GM04504 (cell line): ENCODE measurements at places on chromosomes 6 and 20.

DNA sequence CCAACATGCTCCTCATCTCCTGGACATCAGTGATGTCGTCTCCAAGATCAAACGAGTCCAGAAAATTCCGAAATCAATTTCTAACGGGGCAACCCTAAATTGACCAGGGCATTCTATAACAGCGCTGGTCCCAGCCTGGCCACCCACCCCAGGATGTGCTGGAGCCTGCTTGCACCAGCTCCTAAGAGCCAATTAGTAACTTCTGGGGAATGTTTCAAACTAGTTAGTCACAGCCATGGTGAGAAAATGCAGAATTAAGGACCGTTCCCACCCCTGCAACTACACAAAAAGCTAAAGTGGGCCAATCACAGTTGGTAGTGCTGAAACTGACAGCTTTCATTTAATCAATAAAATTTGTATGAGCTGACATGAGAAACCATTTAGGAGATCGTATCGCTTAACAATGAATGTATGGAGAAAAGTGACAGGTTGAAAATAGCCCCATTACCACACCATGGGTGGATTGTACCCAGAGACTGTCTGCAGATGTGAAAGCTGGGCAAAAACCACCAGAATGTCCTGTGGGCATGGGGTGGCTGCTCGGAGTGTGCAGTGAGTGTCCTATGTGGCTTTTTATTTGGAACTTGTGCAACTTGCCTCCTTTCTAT lies 165.7 kb upstream of the AFDN start:
- DNase-seq: no peak

GRCh38 chr6:46850792-46851191 lies 57.6 kb downstream of the MEP1A start:
- DNase-seq: peak; percentile 19

DNA sequence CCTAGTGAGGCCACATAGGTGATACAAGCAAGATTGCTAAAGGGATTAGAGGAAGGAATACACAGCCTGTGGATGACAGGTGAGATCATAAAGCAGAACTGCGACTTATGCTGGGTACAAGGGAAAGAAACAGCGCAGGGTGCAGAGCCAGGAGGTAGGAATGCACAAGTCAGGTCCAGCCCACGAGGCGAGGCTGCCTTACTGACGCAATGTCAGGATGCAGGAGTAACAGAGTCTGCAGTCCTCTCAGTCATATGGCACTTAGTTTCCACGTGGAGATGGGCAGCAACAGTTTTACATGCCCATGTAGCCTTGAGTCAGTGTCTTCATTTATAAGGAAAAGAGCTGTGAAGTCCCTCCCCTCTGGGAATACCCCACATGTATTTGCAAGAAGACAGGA lies 210.9 kb downstream of the SYNE1 start:
- no peak for DNase-seq

- no peak for DNase-seq
These were observed 21.0 kb downstream of the MAP3K5 start for GRCh38 chr6:136771306-136771705.

GRCh38 chr6:137102851-137103492 lies 58.2 kb upstream of the IL20RA start:
- no peak for DNase-seq

- DNase-seq: no peak
These were observed 150.2 kb downstream of the TBC1D7 start for GRCh38 chr6:13178107-13178506.

DNA sequence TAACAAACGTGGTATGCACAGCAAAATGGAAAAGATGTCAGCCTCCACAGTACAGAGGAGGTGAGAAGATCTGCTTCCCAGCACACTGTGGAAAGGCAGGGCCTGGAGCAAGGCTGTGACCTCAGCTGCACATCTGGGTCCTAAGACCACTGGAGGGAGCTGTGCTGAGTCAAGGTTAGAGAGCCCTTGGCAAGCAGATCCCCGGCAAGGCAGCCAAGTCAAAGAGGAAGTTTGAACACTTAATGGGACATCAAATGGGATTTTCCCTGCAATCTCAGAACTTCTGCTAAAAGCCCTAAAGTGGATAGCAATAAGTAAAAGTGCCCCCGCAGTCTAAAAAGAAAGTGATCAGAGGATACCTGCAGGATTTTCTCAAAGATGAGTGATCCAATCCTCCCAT lies 39.5 kb downstream of the UNC5CL start:
- DNase-seq: peak; percentile 36

DNA sequence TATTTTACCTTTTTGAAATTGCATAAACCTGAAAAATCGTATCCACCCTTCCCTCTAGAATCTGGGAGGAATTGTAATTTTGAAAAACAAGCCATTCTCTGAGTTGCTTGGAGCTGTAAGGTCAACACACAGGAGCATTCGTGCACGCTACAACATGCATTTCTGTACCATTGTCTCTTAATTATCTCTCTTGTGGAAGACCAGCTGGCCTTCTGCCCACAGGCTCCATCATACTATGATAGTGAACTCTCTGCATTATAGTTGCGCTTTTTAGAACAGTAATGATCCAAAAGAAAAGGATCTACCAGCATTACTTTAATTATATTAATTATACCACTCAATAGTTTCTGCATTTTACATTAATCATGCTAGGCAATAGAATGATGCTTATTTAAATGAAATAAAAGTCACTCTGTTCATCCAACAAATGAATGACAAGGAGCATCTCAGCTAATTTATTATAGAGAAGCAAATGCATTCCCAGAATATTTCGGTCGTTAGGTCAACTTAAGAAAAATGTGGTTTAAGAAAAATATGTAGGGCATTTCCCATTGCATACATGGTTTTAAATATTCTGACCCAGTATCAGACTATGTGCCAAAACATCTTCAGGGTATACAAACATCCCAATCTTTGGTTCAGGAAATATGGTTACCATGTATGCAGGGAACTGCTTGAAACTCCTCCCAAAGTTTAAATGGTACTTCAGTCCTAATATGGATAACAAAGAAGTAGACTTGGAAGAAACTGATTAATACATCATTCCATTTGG lies 263.5 kb downstream of the TFAP2A start:
- DNase-seq: no peak

DNA sequence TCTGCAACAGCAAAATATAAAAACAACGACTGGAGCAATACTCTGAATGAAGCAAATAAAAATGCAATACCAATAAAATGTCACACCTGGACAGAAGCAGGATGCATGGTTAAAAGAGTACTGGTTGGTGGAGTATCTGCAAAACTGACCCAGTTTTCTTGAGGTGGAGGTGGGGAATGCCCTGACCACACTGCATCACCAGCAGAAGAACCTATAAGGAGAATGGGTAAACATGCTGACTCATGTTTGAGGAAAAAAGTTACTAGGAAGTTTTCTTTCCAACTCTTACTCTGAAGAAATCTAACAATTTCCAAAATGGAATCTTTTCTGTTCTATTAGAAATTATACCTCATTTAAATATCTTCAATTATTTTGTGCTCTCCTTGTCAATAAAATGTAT lies 43.6 kb downstream of the REPS1 start:
- DNase-seq: peak; percentile 7
